ENCODE measurements at places on chromosomes 5 and 9.

DNA sequence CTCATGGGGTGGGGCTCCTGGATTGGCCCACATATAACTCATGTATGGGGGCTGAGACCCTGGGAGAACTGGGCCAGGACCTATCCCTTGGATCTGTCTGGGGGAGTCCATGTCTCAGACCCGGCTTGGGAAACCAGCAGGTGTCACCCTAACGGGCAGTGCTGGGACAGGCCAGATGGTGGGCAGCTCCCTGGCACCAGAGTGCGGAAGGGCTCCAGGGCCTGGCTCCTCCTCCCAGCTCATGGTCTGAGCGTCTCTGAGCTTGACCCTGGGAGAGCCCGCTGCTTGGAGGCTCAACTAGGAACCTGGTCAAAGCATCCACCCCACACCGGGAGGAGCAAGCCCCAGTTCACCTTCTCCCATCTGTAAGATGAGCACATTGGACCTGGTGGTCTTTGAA is 15.5 kb upstream of the NCS1 start:
- DNase-seq: no peak

DNA sequence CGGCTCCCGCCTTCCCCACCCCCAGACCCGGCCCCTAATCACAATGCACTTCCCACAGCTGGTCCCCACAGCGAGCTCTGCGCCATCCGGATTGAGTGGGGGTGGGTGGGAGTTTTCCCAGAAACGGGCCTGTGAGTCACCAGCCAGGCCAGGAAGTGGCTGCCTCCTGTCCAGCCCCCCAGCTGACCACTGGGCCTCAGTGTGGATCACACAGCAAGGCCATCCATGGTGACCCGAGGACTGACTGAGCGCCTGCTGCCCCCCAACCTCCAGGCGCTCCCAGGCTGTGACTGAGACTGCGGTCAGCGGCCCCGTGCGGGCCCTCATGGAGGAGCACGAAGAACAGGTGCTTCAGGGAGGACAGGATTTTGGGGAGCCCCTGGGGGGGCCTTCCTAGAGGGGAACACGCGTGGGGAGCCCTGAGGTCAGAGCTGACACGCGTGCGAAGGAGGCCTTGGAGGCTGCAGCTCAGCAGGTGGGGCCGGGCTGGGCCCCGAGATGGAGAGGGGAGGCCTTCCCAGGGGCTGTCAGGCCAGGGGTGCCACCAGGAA is 48.3 kb upstream of the EGFL7 start:
- no peak for DNase-seq

DNA sequence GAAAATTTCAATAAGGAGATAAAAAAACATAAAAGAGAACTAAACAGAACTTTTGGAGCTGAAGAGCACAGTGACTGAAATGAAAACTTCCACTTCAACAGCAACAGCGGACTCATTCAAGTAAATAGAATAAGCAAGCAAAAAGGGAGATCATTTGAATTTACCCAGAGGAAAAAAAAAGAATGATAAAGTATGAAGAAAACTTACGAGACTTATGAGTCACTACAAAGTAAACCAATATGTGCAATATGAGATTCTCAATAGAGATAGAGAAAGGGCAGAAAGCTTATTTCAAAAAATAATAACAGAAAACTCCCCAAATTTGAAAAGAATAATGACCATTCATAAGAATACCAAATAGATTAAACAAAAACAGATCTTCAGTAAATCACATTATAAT is 1605.7 kb upstream of the CDH6 start:
- no peak for DNase-seq

- DNase-seq: no peak
These were observed 117.0 kb upstream of the ANKRD55 start for GRCh38 chr5:56350011-56350596.

DNA sequence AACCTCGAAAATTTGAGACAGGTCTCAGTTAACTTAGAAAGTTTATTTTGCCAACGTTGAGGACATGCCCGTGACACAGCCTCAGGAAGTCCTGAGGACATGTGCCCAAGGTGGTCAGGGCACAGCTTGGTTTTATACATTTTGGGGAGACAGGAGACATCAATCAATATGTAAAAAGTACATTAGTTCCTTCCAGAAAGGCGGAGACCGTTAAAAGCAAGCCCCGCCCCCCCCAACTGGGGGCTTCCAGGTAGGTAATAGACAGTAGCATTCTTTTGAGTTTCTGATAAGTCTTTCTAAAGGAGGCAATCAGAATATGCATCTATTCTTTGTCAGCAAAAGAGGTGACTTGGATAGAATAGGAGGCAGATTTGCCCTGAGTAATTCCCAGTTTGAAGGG is 599 bp upstream of the MOCS2 start:
- DNase-seq: no peak

DNA sequence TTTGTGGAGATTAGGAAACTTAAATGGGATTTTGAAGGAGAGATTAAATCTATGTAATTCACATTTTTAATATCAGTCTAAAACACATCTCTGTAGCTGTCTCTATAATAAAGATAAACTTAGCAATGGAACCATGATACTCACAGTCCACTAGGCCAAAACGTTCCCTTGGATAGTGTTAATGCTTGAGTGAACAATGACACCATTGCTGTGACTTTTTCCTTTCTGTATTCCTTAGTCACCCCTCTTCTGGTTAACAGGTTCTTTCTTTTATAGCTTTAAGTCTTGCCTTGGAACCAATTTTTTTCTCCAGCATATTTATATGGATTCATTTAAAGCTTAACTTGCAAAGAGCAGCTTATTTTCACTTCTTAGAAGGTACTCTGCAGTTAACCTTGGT is 63.3 kb downstream of the INSL6 start:
- no peak for DNase-seq

DNA sequence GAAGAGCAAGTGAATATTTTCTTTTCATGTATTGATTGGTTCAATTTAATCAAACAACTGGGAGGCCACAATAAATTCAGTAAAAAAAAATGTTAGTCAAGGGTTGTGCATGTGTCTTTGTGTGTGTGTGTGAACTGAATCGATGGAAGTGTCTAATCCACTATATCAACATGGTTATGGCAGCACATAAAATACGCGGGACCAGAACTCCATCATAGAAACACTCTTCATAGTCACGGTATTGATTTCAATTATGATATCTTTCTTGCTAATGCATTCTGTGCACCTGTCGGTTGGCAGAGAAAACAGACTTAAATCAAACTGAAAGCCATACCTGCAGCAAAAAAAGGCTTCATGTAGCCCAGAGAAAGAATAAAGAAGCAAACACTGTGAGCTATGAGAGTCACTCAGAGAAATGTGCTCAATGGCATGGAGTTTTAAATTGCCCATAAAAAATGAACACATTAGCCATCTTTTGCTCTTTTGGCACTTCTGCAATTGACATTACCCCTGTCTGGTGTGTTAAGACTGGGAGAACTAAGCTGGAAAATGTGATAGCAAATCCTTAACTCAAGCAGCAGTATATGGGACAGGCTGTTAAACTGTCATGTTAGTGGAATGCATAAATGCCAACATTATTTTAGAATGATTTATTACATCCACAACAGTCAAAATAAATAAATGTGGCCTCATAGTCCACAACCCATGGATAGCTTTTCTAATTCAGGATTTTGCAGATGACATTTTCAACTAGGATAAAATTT is 642.4 kb upstream of the C9orf72 start:
- no peak for DNase-seq

DNA sequence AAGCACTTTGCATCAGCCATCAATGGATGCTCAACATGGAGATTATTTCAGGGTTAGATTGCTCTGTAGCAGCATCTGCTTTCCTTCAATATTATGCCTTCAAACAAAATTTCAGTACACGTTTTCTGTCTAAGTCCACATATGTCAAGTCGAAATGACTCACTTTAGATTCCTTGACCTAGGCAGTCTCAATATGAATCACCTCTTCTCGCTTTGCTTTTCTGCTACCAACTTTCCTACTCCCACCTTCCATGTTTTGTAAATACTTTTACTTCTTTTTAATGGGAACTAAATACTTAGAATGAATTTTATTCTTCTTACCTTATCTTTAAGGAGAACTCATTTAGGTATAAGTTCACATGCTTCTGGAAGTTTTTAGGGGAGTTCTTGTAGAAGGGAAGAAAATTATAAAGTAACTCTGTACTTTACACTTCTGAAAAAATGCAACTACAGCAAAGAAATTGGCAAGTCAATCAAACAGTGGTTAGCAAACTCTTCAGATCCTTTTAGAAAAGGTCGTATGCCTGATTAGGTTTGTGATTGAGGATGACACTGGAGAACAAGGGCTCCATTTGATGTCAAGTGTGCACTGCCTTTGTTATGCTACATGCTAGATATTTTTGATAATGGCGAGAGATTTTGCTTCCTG is 478.5 kb upstream of the SMARCA2 start:
- DNase-seq: no peak

DNA sequence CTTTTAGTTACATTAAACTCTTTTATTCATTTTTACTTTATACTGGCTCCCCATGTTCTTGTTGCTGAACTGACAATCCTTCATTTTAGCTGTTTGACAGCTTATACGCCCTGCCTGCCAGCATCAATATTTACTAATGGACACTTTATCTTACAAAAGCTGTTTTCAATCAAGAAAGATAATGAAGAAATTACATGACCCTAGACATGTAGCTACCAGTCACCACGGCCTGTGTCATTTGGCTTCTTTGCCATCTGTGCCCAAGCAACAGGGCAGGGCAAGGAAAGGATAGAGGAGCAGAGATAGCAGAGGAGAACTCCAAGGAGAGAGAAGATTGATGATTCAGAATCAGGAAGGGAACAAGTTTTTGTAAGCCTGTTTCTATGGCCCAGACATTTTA is 647.3 kb downstream of the BRINP1 start:
- no peak for DNase-seq

- DNase-seq: no peak
These were observed 128.8 kb upstream of the MAP3K1 start for GRCh38 chr5:56686337-56687195.

- no peak for DNase-seq
These were observed 969.6 kb upstream of the C9orf72 start for GRCh38 chr9:28542928-28543327.

DNA sequence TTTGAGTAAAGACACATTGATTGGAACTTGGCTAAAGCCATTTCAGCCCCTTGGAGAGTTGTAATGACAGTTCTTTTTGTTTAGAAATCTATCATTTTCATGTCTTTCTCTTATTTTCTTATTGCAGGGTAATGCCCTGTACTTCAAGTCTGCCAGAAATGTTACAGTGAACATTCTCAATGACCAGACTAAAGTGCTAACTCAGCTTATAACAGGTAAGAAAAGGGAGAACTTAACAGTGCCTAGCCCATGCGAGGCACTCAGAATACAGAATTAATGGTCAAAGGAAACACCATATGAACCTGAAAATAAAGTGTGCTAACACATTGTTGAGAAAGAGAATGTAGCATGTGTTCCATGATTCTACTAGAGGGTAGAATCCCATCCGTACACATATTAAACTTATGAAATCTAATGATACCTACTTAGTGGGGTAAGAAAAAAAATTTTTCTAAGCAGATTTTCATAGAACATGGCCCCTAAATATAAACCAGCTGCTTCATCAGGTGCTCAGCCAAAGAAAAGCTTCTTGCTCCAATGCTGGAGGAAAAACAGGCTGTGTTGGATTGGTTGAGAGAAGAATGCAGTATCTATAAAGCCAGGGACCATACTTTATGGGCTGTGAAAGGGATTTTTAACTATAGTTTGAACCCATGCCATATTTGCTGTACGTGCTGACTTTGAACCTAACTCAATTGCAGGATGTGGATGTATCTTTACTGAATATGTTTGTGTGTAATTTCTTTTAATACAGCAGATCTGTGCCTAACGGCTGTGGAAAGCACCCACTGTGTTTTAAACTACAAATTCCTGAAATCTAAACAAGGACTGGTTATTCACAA is 260.8 kb upstream of the PPP1R2B start:
- DNase-seq: no peak
